ENCODE measurements at places on chromosomes 6 and 20.
A peak's percentile ranks its signal among the peaks of the same experiment; 100 is the strongest.

GRCh38 chr20:48131581-48131980 lies 346.3 kb upstream of the SULF2 start:
- no peak for DNase-seq

DNA sequence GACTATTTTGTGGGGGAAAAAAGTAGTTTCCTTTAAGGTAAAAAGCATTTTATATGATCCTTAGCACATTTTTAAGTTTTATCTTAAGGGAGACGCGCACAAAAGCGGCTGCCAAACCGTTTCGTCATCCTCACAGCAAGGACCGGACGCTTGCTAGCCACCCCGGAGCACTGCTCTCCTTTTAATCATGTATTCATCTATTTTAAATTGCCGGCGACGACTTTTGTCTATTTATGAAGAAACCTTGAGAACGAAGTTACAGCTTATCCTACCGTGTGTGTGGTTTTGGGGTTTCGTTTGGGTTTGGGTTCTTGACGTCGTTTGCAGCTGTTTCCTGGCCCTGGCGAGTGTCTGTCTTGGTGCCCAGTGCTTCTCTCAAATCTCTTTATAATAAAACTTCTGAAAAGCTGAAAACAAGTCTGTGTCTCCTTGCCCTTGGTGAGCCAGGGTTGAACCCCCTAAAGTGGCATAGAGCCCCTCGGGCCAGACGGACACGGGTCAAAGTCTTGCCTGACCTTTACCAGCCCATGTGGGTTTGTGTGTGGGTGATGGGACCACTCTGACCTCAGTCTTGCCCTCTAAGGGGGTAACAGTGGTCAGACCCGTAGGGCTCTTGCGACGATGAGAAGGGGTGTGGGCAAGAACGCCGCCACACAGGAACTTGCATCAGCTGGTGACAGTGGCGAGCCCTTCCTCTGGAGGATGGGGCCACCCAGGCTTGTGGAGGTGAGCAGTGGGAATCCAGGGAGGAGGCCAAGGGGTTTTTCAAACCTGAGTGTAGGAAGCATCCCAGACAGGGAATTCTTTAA lies 117.6 kb downstream of the JPH2 start:
- peak; percentile 40 for DNase-seq

DNA sequence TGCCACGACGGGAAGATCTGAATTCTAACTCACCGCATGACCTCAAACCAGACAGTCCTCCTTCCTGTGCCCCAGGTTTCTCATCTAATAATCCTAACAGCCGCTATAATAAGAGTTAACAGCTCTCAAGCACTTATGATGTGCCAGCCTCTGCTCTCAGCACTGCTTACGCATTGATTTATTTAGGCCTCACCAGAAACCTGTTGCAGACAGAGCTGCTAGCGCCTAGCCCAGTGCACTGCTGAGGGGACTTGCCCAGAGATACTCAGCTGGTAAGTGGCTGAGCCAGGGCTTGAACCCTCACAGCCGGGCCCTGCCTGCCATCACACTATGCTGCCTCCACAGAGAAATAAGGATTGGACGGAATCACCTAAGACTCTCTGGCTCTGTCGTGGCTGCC lies 37.7 kb downstream of the GRM4 start:
- DNase-seq, result no peak

DNA sequence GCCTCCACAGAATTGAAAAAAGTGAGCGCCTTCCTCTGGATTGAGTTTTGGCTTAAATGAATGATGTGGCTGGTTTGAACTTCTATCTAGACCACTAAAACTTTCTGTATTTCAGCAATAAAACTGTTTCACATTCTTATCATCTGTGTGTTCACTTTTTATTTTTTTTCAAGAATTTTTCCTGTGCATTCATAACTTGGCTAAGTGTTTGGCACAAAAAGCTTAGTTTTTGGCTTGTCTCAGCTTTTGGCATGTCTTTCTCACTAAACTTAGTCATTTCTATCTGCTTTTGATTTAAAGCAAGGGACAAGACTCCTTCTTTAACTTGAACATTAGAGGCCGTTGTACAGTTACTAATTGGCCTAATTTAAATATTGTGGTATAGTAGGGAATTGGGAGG lies 1015.1 kb downstream of the EPHA7 start:
- DNase-seq, result no peak

DNA sequence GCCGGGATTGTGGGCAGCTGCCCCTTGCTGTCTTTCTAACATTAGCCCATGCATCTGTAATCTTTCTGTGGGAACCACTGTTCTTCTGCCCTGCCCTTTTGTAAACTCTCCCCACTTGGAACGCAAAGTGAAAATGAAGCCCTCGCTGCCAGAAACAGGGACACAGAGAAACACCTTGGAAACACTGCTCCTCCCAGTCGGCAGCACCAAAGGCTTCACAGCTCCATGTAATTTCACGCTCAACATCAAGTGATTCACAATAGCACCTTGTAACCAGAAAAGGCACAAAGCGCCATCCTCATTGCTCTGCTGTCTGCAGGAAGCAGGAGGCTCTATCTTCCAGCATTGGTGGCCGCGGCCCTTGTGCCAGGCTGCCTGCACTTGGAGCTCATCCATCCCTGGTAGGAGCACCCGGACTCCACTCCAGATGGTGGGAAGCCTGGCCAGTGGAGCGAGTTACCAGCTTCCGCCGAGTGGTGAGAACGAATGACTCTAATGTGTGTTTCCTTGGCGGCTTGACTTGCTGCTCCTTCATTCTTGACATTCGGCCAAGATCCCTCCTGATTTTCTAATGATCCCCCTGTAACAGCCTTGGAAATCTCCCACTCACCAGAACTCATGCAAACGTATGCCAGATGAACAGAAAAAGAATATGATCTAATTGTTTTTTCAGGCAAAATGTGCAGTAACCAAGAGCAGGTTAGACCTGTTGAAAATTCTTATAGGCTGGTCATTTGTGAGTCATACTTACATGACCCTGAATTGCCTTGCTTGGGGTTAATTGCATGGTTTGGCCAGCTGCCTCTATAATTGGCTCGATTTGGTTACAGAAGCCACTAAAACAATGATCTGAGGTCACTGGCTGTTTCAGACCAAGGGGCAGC lies 169.1 kb upstream of the CDYL start:
- DNase-seq, result no peak

DNA sequence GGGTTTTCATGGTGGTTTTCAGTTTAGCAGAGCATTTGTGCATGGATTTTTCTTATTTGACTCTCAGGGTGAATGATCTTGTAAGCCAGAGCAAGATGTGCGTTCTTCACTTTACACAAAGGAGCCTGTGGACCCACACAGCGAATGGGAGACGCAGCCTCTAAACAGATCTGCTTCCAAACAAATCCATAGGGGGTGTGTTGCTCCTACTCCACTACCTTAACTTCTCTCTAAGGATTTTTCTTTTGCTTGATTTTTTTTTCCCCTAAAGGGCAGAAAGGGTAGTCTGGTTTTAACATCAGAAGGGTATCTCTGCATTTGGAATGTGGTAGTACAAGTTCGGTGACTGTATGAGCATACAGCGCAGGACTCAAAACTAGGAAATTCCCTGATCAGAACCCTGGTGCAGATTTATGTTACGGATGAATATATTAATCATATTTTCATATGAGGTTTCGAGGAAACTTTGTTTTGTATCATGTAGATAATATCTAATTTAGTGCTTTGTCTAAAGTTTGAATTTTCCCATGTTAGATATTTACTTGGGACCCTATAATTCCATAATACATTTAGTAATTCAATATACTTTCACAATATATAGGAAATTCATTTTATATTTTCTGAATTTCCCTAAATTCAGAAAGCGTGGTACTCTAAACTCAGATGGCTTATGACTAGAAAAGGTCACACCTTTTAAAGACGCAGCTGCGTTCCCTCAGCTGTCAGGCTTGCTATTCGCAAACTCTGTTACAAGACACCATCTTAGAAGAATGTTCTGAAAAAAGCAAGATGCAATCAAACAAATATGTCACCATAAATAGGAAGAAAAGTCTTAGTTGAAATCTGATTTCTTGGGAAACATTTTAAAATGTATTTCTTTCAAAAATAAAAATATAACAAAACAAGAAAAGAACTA lies 196.9 kb downstream of the TMEM242 start:
- no peak for DNase-seq

- DNase-seq, result no peak
Measured at GRCh38 chr6:126722411-126722810, 382.5 kb downstream of the CENPW start.

DNA sequence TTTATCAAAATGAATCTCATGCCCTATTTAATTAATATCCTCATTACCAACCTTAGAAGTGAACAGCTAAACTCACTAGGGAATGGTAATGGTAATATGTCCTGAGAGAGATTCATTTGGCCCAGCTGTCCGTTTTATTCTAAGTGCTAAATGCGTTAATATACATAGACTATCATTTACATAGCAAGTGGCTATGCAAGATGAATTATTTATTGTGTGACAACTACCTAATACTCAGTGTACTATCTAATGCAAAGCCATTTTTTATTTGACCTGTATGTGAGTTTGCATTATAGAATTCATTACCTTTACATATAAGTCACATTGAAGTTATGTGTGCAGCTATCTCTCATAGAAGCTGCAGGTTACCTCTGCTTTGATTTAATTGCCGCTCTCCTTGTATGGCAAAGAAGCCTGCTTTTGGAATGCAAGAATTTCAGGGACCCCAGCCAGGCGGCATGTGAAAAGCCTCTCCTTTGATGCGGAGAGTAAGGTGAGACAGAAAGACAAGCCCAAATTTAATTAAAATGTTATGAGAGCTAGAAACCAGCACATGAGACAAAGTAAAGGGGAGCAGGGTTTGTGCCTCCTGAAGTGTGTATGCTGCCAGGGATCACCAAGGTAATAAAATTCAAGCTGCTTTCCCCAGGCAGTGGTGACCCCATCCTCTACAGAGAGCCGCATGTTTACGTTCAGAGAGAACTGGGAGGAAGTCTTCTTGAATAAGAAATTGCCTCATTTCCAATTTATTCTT lies 693.0 kb upstream of the MAP3K7 start:
- no peak for DNase-seq

- no peak for DNase-seq
Measured at GRCh38 chr6:84731401-84731800, 33.0 kb downstream of the TBX18 start.

DNA sequence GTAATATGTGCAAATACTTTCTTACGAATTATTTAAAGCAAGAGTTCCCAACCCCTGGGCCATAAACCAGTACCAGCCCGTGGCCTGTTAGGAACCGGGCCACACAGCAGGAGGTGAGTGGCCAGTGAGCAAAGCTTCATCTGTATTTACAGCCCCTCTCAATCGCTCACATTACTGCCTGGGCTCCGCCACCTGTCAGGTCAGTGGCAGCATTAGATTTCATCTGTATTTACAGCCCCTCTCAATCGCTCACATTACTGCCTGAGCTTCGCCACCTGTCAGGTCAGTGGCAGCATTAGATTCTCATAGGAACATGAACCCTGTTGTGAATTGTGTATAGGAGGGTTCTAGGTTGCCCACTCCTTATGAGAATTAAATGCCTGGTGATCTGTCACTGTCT lies 142.0 kb downstream of the RNASET2 start:
- DNase-seq, result no peak

- no peak for DNase-seq
Measured at GRCh38 chr6:39999006-39999867, 65.0 kb upstream of the MOCS1 start.

- DNase-seq, result no peak
Measured at GRCh38 chr6:43127180-43127579, 43.9 kb upstream of the SRF start.

DNA sequence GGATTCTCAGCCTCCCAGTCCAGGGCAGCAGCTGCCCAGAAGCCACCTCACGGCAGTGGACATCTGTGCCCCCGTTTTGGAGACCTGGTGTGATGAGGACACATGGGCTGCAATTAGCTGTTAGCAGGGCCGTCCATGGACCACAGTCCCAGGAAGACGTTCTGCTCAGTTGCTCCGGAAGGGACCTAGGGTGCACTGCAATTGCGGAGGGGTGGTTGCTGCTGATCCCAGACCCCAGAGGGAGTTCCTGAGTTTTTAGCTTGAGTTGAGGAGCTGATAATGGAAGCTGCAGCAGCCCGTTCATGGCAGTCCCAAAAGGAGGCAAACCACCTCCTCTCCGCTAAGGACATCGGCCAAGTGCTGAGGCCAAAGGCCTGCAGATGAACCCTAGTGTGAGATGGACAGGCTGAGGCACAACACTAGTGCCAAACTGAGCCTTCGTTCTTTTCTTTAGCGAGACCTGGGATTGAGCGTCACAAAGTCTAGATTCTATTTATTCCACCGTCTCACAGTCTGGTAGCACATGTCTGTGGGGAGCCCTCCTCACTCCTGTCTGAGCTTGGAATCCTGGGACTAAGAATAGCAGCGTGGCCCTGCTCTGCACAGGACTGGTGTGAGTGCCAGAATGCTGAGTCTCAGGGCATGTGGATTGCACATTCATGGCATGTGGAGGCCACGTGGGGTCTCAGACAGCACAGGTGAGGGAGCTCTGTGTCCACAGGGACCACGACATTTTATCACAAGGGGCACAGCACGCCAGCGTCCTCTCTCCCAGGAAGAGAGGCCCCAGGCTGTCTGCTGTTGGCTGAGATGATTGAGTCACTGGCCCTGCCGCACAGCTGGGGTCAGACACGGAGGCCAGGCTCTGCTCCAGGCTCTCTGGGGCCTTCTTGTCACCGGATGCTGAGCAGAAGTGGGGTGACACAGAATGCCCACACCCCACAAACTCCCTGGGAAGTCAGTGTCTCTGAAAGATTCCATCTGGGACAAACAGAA lies 113.4 kb downstream of the PSMB1 start:
- no peak for DNase-seq

DNA sequence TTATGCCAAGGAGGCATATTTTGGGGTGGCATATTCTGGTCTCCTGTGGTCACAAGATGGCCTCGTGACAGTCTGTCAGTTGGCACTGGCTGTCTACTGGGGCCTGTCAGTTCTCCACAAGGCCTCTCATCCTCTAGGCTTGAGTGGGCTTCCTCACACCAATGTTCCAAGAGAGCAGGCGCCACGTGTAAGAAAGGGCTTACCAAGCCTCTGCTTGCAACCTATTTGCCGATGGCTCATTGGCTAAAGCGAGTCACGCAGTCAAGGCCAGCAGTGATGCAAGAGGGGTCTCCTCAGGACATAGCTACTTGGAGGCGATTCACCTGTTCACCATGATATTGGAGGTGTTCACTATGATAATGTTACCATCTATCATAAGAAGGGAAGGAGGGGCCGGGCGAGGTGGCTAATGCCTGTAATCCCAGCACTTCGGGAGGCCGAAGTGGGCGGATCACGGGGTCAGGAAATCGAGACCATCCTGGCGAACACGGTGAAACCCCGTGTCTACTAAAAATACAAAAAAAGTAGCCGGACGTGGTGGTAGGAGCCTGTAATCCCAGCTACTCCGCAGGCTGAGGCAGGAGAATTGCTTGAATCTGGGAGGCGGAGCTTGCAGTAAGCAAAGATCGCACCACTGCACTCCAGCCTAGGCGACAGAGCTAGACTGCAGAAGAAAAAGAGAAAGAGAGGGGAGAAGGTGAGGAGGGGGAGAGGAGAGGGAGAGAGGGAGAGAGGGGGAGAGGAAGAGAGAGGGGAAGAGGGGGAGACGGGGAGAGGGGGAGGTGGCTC lies 35.3 kb downstream of the C6orf52 start:
- no peak for DNase-seq

Measured in CD4-positive, alpha-beta T cell treated with Interleukin-15 for 4 hours (primary cell).